ENCODE measurements at places on chromosomes 12 and 14. TPM values are rescaled to one million over a fixed set of nuclear protein-coding genes. Genes with fewer than 3 reads are reported as not detected.

The SUPT16H gene
- 74.0 TPM for total RNA-seq

The MANSC1 gene
- 5.4 TPM for total RNA-seq

The TAS2R7 gene
- not detected for total RNA-seq

The REC8 gene
- 28.1 TPM for total RNA-seq

The PTPN11 gene
- 43.4 TPM for total RNA-seq

The CCDC92 gene
- total RNA-seq = 19.4 TPM

The SMCO2 gene
- total RNA-seq = 0.18 TPM

The SLC38A4 gene
- 8.8 TPM for total RNA-seq

The GPRC5A gene
- total RNA-seq = 12.3 TPM

The C12orf76 gene
- total RNA-seq = 23.6 TPM

The RPGRIP1 gene
- 1.1 TPM for total RNA-seq

The GARIN6 gene
- total RNA-seq = not detected

The PTHLH gene
- total RNA-seq = 0.99 TPM

The B4GALNT3 gene
- total RNA-seq = 15.5 TPM

The TMPRSS12 gene
- not detected for total RNA-seq

The LRP6 gene
- total RNA-seq = 133 TPM

The TAS2R42 gene
- not detected for total RNA-seq

The SLC25A47 gene
- not detected for total RNA-seq

The ESR2 gene
- 0.88 TPM for total RNA-seq

The SIX1 gene
- total RNA-seq = 18.0 TPM

The KLC1 gene
- 167 TPM for total RNA-seq

The A2M gene
- 306 TPM for total RNA-seq

The RDH16 gene
- 1.1 TPM for total RNA-seq

The SYCP3 gene
- 0.12 TPM for total RNA-seq

The LRTM2 gene
- 0.35 TPM for total RNA-seq

The CLEC7A gene
- 4.7 TPM for total RNA-seq

The COA8 gene
- total RNA-seq = 31.2 TPM

The NEUROD4 gene
- total RNA-seq = not detected

The LYZ gene
- total RNA-seq = 115 TPM

The SYT1 gene
- total RNA-seq = 23.6 TPM

The PRICKLE1 gene
- 85.7 TPM for total RNA-seq

The CDCA3 gene
- total RNA-seq = 18.0 TPM

The CEBPE gene
- total RNA-seq = 1.1 TPM

The LMO3 gene
- 5.5 TPM for total RNA-seq

The ERP27 gene
- total RNA-seq = 14.0 TPM

The DNAH10 gene
- total RNA-seq = 1.3 TPM

The LIN7A gene
- total RNA-seq = 17.6 TPM

The AJUBA gene
- 63.2 TPM for total RNA-seq

The CMKLR1 gene
- total RNA-seq = 7.5 TPM

The PRB2 gene
- not detected for total RNA-seq

The PRKD1 gene
- 32.4 TPM for total RNA-seq

The TRHDE gene
- total RNA-seq = 40.1 TPM

The ASIC1 gene
- 3.9 TPM for total RNA-seq

The RNF212B gene
- total RNA-seq = 0.18 TPM

The MYH6 gene
- 0.64 TPM for total RNA-seq

The IFT43 gene
- total RNA-seq = 56.7 TPM

The VIPAS39 gene
- 22.1 TPM for total RNA-seq

The APOF gene
- not detected for total RNA-seq

The MEG3 gene
- 466 TPM for total RNA-seq

The NPAS3 gene
- total RNA-seq = 8.4 TPM

The COL2A1 gene
- total RNA-seq = 29.5 TPM

The TDP1 gene
- total RNA-seq = 26.2 TPM

The ADSS1 gene
- total RNA-seq = 31.2 TPM

The NANOG gene
- 0.06 TPM for total RNA-seq

The ANG gene
- 5.1 TPM for total RNA-seq

All from metanephros (tissue), 2 donors.